ENCODE measurements at places on chromosomes 6 and 20.

- DNase-seq = peak; percentile 25
Observed at GRCh38 chr6:109073344-109074132, 21.1 kb downstream of the SESN1 start.

DNA sequence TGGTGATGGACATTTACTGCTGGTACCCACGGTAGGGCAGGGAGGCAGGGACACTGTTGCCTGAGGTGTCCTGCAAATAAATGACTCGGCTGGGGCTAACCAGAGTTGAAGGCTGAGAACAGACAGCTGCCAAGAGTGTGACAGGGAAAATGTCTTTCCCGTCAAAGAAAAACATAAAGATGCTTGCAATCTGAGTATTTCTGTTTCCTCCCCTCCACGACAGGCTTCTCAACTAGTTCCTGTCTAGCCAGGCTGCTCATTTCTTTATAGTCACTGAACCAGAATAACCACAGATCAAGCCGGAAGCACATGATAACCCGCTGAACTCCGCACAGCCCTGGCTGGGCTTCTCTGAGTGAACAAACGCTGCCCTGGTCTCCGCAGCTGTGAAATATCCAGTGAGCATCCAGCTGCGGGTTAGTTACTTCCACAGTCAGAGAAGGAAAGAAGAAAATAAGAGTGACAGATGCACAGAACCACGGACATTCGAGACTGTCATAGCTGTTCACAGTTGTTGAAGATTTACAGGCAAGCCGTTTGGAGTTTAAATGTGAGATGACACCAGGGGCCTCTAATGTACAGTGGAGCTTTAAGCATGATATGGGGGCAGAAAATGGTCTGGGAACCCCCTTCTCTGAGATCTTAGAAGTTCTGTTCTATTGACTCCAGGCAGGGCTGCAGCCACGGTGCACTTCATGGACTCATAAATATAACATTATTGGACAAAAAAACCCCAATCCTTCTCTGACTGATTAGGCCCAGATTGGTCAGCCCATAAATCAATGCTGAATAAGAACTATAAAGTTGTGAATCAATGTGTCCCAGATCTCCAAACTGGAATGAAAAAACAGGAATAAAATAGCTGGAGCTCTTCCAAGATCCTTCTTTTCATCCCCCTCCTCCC, 299.9 kb upstream of the SUPT3H start:
- peak; percentile 51 for DNase-seq

GRCh38 chr6:73042892-73043291, 182.4 kb downstream of the KHDC1L start:
- DNase-seq = no peak

- DNase-seq = no peak
Observed at GRCh38 chr6:70714716-70715257, 47.1 kb downstream of the SMAP1 start.

- no peak for DNase-seq
Observed at GRCh38 chr6:37480118-37480736, 19.5 kb downstream of the CCDC167 start.

DNA sequence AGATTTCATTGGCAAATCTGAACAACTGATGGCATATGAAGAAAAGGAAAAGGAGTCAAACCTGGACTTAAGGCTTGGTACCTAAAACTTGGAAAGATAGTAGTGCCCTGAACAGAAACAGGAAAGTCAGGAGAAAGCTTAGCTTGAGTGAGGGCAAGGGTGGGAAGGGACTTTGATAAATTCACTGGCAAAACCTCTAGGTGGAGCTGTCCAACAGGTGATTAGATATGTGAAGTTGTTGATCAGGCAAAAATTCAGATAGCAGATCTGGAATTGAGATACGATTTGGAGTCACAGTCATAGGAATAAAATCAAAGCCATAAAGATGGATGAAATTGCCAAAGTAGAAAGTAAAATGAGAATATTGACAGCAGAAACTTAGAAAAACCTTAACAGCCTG, 16.1 kb upstream of the ZNF292 start:
- peak; percentile 17 for DNase-seq

- DNase-seq = no peak
Observed at GRCh38 chr20:8534368-8535160, 402.5 kb downstream of the PLCB1 start.

- DNase-seq = peak; percentile 4
Observed at GRCh38 chr6:141307309-141307998, 825.3 kb upstream of the GJE1 start.

GRCh38 chr6:28794175-28795002, 129.4 kb downstream of the TRIM27 start:
- no peak for DNase-seq

GRCh38 chr6:148873868-148874267, 127.0 kb downstream of the UST start:
- DNase-seq = no peak

- no peak for DNase-seq
Observed at GRCh38 chr20:7966176-7966575, 25.9 kb upstream of the HAO1 start.

DNA sequence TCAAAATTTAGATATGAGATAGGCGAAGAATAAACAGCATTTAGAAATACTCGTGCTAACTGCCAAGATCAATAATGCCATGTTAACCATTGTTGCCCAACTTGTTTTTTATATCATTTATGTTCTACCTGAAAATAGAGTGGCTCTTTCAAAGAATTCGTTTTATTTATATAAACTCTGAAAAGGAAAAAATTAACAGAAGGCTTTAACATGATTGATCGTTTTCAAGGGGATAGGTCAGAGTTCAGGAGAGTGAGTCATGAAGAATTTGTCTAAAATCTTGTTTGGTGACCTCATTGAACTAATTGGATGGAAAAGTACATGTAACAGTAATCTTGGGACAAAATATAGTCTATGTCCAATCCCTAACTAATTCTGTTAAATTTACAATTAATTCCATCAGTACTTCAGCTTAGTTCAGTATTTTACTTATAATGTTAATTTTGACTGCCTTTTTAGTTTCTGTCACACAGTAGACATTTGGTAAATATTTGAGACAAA, 11.1 kb upstream of the ELOVL2 start:
- no peak for DNase-seq

GRCh38 chr20:49516916-49517804, 34.7 kb upstream of the KCNB1 start:
- no peak for DNase-seq

DNA sequence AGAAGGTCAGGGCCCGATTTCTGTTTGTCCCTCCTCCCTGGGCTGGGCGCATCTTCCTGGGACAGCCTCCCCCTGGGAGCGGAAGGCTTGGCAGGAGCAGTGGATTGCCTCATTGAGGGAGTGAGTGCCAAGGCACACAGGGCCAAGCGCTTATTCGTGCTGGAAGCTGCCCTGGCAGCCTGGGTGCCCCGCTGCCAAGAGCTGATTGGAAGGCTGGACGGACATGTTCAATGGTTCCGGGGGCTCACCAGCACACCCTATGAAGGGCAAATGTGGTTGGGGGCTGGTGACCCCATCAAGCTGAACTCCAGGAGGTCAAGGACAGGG, 10.3 kb upstream of the ZNF831 start:
- DNase-seq = no peak

All from stimulated activated naive B cell treated with anti-CD40 and anti-IgM and Interleukin-4, amounts not matched to agents 10 μg/mL and 1 μg/mL and 100 μg/mL, for 72 hours (primary cell).